ENCODE measurements at places on chromosomes 12 and 14.

GRCh38 chr12:98635657-98636323, 8.8 kb downstream of the IKBIP start:
- peak; percentile 29 for DNase-seq

DNA sequence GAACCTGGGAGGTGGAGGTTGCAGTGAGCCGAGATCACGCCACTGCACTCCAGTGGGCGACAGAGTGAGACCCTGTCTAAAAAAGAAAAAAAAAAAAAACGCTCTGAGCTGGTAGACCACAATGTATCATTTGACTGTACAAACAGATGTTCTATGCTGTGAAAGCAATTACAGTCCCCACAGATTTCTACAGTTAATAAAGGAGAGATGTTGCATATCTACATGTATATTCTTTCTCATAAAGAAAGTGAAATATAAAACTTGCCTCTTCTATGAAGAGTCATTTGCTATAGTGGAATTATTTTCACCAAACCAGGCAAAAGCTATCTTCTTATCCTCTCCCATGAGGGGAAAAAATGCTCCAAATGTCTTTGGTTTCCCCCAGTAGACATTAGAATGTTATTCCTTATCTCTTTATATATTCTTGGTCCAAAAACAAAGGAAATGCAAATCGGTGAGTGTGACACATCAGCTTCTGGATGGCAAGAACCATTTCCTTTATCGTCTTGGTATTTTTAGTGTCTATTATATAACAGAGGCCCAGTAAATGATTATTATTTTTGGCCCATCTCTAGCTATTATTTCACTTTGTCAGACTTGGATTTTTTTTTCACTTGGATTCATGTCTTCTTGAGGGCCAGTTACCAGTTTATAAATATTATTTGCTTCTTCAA, 230.4 kb downstream of the SSPN start:
- DNase-seq: no peak

DNA sequence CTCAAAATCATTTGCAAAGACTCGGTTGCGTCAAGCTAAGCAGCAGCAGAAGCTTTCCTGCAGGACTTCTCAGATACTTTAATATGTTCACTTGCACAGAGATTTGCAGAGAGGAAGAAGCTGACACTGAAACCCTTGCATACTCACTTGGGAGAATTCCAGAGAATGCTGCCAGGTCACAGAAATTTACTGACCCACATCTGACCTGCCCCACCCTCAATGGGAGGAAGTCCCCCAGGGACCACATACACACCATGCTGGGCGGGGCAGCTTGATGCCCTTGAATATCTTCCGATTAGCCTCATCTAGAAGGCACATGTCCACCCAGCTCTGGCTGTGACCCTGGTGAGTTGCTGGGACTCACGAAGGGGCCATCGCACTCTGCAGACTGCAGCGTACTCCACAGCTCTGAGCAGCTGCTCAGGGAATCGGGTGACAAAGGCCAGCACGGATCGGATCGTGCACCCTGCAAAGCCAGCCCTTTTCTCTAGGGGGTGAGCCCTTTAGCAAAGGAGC, 83.2 kb downstream of the ITPK1 start:
- DNase-seq: no peak

DNA sequence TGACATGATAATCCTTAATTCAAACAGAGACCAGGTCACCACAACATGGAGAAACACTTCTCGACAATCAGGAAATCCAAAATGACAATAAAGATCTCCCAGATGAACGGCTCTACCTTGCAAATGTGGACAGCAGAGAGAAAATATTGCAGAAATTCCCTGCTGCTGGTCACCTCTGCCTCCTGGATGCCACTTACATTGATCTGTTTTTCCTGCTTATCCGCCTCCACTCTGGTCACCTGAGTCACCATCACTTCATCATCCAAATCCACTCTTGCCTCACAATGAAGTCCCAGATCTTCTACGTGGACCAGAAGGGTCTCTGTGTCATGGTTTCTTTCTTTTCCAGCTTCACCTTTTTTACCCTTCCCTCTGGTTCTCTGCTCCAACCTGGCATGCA, 21.1 kb downstream of the TTC9 start:
- DNase-seq: no peak

DNA sequence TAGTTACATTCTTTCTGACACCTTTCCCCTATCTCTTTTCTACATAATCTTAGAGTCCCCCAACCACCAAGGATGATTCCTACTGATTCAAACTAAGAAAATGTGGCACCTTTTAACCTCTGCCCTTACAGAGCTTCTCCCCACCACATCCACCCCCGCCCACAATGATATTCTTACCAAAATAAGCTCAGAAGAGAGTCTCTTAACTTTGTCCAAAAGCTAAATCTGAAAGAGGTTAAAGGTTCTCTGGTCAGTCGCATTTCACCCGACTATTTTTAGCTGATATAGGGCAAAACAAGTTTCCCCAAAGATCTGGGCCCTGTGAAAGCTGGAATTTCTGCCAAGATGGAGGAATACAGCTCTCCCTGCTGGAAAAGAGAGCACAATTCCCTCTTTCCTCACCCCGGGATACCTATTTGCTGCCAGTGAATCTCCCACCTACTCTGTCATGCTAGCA, 128.6 kb downstream of the ZFP36L1 start:
- no peak for DNase-seq

- DNase-seq: no peak
These were observed 2.4 kb downstream of the C12orf75 start for GRCh38 chr12:105332925-105333324.

DNA sequence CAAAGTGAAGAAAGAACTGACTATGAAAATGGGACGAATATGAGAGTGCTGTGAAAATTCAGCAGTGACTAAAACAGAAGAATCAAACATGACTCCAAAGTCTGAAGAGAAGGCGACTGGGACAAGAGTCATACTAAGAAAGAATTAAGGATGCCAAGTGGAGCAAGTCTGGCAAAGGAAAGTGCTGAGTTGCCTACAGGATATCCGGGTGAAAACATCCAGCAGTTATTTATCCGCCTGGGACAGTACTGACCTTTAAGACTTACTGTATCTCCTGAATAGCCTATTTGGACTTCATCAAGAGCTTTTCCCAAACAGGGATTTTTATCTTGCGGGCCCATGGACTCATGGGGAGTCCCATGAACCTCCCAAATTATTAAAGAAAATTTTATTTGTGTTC, 41.1 kb downstream of the KICS2 start:
- no peak for DNase-seq

DNA sequence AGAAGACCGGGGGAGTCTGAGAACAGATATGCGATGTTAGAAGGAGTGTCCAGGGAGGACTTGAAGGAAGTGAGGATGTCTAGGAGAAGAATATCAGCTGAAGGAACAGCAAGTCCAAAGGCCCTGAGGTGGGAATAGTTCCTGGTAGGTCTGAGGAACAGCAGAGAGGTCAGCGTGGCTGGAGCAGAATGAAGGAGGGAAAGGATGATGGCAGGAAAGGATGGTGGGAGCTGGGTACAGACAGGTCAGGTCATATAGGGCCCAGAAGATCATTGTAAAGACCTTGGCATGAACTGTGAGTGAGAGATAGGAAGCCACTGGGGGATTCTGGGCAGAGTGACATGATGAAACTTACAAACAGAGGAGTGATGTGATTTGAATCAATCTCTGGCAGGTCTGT, 171.0 kb downstream of the ETV6 start:
- DNase-seq: no peak

Data from fibroblast of skin of left biceps (primary cell).